ENCODE measurements at places on chromosomes 5 and 9. TPM values are rescaled to one million over a fixed set of nuclear protein-coding genes. Genes with fewer than 3 reads are reported as not detected.

The NEUROG1 gene
- not detected for total RNA-seq

The CNTLN gene
- total RNA-seq: 10.1 TPM

The COL15A1 gene
- total RNA-seq: 5.9 TPM

The CDKN2A gene
- total RNA-seq: 8.6 TPM

The SPINK1 gene
- not detected for total RNA-seq

All from regular cardiac myocyte (primary cell).